T-cell (primary cell): ENCODE measurements at places on chromosomes 1 and 21. TPM values are rescaled to one million over a fixed set of nuclear protein-coding genes. Genes with fewer than 3 reads are reported as not detected.

Gene SIM2
- 0.10 TPM for total RNA-seq

DNA sequence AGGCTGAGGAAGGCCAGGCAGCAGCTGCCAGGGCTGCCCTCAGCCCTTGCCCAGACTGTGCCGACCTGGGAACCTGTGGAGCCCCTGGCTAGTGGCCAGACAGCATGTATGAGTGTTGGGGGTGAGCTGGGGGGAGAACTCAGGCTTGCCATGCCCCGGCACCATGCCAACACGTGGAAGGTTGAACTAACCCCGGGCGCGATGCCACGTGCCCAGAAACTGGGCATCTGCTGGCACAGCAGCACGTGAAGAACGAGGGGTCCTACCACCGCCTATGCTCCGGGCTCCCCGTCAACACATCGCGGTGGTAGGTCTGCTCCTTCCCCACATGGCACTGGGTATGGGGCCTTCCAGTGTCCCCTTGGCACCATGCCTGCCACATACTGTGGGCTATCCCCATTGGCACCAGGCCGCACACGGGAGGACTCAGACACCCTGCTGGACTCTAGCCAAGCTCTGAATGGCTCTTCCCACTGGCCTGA, 68.7 kb downstream of the CASZ1 start:
- H3K27ac ChIP-seq, result no peak overlapping the region
- H3K4me1 ChIP-seq, result no peaks in the 10 kb centered on the region
- no peak for DNase-seq
- H3K4me3 ChIP-seq, result no peak overlapping the region
- peaks cover 16% of the 10 kb centered on the region for H3K27me3 ChIP-seq
- no peaks in the 10 kb centered on the region for H3K36me3 ChIP-seq

Gene EVI5
- total RNA-seq, result 1.7 TPM

GRCh38 chr21:46314441-46315020, 9.1 kb downstream of the C21orf58 start:
- DNase-seq, result no peak
- H3K27me3 ChIP-seq, result no peaks in the 10 kb centered on the region
- H3K36me3 ChIP-seq, result peaks cover 2% of the 10 kb centered on the region
- no peaks in the 10 kb centered on the region for H3K4me1 ChIP-seq

Gene ZNF678
- 7.4 TPM for total RNA-seq

DNA sequence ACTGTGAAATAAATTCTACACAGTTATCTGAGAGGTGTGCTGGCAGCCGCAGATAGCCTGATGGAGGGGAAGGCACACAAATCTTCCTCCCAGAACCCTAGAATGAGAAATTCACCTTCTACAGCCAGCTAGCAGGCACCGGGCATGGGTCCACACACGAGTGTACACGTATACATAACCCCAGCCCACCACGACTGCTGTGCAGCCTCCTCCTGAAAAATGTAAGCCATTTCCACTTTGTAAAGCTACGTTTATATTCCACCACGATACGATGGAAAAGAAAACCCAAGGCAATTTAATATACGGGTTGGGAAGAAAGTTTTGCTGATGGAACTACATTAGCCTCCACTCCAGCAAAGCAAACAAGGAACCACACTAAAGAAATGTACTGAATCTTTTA, 1.8 kb downstream of the BTG3 start:
- H3K27ac ChIP-seq, result peak overlapping the region; percentile 83
- no peak for DNase-seq
- H3K36me3 ChIP-seq, result peaks cover 5% of the 10 kb centered on the region
- no peaks in the 10 kb centered on the region for H3K27me3 ChIP-seq
- H3K4me3 ChIP-seq, result peak overlapping the region; percentile 92

Gene NOTCH2
- total RNA-seq, result 88.5 TPM

DNA sequence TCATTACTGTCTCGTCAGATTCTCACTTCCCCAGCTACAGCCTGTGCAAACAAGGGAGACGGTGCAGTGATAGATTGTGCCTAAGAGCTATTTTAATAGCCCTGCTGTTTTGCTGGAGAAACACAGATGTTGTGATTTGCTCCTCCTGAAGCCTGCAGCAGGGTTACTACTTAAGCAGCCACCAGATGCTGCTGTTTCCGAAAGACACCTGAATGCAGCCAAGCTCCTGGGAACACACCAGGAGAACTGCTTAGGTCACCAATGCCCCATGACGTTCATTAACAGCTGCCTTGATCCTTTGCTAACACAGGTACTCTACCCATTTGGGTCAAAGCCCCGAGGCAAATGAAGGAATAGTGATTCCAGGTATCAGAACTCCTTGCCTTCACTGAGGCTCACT, 411.8 kb upstream of the DAB1 start:
- H3K4me1 ChIP-seq, result no peaks in the 10 kb centered on the region
- H3K27me3 ChIP-seq, result no peaks in the 10 kb centered on the region
- no peak overlapping the region for H3K4me3 ChIP-seq

GRCh38 chr1:117301901-117302300, 65.3 kb upstream of the MAN1A2 start:
- H3K27me3 ChIP-seq, result no peaks in the 10 kb centered on the region
- H3K36me3 ChIP-seq, result no peaks in the 10 kb centered on the region
- H3K27ac ChIP-seq, result no peak overlapping the region
- H3K4me3 ChIP-seq, result no peak overlapping the region
- no peaks in the 10 kb centered on the region for H3K4me1 ChIP-seq

DNA sequence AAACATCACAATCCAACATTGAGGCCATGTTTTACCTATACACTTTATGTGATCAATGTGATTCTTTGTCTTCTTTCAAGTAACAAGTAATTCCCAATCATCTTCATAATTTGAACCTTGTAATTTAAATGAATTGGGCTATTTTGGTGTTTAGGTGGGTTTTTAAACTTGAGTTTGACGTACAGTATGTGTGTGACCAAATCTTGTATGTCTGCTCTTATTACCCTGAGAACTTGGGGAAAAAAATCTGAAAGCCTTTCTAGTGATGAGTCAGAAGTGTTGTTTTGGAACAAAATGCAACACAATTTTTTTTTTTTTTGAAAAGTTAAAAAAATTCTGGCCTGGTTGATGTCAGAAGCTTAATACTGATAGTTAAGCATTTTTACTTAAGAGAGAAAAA, 68.5 kb downstream of the HHAT start:
- no peaks in the 10 kb centered on the region for H3K27me3 ChIP-seq
- H3K27ac ChIP-seq, result no peak overlapping the region
- no peak for DNase-seq
- no peak overlapping the region for H3K4me3 ChIP-seq
- no peaks in the 10 kb centered on the region for H3K4me1 ChIP-seq
- H3K36me3 ChIP-seq, result peaks cover 2% of the 10 kb centered on the region

- no peaks in the 10 kb centered on the region for H3K4me1 ChIP-seq
- H3K27ac ChIP-seq, result no peak overlapping the region
- DNase-seq, result no peak
Observed at GRCh38 chr21:32328595-32328994, 29.9 kb downstream of the MRAP start.

GRCh38 chr1:46461809-46462448, 27.7 kb upstream of the DMBX1 start:
- peaks cover 2% of the 10 kb centered on the region for H3K4me1 ChIP-seq
- no peak overlapping the region for H3K27ac ChIP-seq
- peaks cover 11% of the 10 kb centered on the region for H3K27me3 ChIP-seq
- DNase-seq, result no peak
- no peak overlapping the region for H3K4me3 ChIP-seq

Gene GMEB1
- total RNA-seq, result 15.2 TPM

Gene ASCL5
- not detected for total RNA-seq

GRCh38 chr1:43942411-43942810, 4.3 kb upstream of the IPO13 start:
- DNase-seq, result no peak
- H3K27me3 ChIP-seq, result peaks cover under 1% of the 10 kb centered on the region
- peaks cover 13% of the 10 kb centered on the region for H3K4me1 ChIP-seq
- H3K36me3 ChIP-seq, result no peaks in the 10 kb centered on the region

- no peak overlapping the region for H3K27ac ChIP-seq
- H3K4me1 ChIP-seq, result no peaks in the 10 kb centered on the region
- no peak for DNase-seq
- H3K36me3 ChIP-seq, result no peaks in the 10 kb centered on the region
Observed at GRCh38 chr1:197807216-197807615, 31.9 kb upstream of the DENND1B start.

Gene SPRR2A
- not detected for total RNA-seq

GRCh38 chr1:100671601-100672000, 47.9 kb upstream of the VCAM1 start:
- DNase-seq, result no peak
- no peaks in the 10 kb centered on the region for H3K36me3 ChIP-seq
- H3K27me3 ChIP-seq, result no peaks in the 10 kb centered on the region
- no peak overlapping the region for H3K27ac ChIP-seq
- H3K4me3 ChIP-seq, result no peak overlapping the region
- H3K4me1 ChIP-seq, result no peaks in the 10 kb centered on the region

DNA sequence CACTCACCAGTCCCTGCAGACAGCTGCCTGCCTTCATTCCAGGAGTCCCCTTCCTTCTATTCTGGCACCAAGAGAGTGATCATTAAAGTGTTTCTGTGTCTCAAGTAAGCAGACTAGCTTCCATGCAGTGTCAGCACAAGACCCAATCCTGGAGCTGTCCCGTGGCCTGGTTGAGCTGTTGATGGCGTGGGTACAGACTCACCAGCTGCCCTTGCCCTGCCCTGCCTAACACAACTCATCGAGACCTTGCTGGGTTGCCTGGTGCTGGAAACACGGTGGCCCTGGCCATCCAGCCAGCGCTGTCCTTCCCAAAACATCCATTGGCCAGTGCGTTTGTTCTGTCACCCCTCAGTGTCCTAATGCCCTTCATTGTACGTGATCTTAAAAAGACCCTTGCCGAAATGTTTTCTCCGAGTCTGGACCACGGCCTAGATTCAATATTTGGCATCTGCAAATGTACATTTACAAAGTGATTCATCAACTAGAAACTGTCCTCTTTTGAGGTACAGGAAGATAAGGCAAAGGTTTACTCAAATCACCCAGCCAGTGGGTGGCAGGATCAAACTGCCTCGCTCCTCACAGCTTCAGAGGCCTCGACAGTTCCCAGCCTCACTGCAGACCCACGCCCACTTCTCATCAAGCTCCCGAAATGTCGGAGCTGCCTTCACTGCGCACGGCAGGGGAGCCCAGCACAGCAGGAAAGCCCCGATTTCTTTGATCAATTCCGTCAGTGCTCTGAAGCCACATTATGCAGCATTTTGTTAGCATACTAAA, 494.2 kb downstream of the KIF26B start:
- peaks cover 11% of the 10 kb centered on the region for H3K27me3 ChIP-seq
- H3K27ac ChIP-seq, result no peak overlapping the region
- H3K4me3 ChIP-seq, result peak overlapping the region; percentile 3
- no peaks in the 10 kb centered on the region for H3K36me3 ChIP-seq
- no peaks in the 10 kb centered on the region for H3K4me1 ChIP-seq

DNA sequence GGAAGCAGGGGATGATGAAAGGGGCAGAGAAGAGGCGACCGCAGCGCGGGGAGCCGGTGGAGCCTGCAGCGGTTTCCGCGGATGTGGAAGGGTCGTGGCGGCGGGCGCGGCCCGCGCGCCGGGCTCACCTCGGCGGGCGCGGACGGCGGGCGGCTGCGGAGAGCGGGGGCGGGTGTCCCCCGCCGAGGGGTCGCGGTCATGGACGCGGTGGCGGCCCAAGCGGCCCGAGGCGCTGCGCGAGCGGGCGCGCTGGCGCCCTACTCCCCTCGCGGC, 572 bp downstream of the LPGAT1 start:
- peaks cover 39% of the 10 kb centered on the region for H3K4me1 ChIP-seq
- peak overlapping the region; percentile 33 for H3K27ac ChIP-seq
- H3K36me3 ChIP-seq, result no peaks in the 10 kb centered on the region
- no peak for DNase-seq
- peak overlapping the region; percentile 77 for H3K4me3 ChIP-seq
- no peaks in the 10 kb centered on the region for H3K27me3 ChIP-seq

- no peaks in the 10 kb centered on the region for H3K27me3 ChIP-seq
- no peak overlapping the region for H3K27ac ChIP-seq
- no peak overlapping the region for H3K4me3 ChIP-seq
Observed at GRCh38 chr1:216464489-216464888, 41.2 kb upstream of the USH2A start.

Gene EPS8L3
- not detected for total RNA-seq

DNA sequence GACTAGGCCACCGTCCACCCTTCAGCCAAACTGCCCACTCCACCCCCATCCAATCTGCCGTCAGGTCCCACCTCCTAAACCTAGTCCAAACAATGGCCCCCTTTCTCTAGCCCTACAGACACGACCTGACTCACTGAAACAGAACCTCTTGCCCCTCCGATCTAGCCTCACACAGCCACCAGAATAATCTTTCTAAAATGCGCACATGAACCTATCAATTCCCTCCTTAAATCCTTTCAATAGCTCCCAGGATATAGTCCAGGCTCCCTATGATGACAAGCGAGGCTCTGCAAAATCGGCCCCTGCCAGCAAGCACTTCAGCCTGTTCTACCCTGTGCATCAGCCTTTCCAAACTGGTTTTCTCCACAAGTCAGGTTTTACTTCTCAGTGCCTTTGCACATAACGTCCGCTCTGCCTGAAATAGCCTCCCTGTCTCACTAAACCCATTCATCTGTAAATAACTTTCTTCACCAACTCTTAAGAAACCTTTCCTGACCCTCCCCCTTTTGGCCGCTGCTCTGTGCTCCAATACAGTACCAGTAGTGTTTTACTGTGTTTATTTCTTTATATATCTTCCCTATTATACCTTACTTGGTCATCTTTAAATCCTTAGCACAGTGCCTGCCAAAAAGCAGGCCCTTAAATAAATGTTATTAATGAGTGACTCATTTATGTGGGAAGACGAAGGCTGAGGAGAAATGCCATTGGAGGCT, 9.0 kb upstream of the CDC20 start:
- peak overlapping the region; percentile 89 for H3K27ac ChIP-seq
- no peak overlapping the region for H3K4me3 ChIP-seq
- H3K27me3 ChIP-seq, result no peaks in the 10 kb centered on the region
